ENCODE measurements at places on chromosomes 13 and 19.
A peak's percentile ranks its signal among the peaks of the same experiment; 100 is the strongest.

DNA sequence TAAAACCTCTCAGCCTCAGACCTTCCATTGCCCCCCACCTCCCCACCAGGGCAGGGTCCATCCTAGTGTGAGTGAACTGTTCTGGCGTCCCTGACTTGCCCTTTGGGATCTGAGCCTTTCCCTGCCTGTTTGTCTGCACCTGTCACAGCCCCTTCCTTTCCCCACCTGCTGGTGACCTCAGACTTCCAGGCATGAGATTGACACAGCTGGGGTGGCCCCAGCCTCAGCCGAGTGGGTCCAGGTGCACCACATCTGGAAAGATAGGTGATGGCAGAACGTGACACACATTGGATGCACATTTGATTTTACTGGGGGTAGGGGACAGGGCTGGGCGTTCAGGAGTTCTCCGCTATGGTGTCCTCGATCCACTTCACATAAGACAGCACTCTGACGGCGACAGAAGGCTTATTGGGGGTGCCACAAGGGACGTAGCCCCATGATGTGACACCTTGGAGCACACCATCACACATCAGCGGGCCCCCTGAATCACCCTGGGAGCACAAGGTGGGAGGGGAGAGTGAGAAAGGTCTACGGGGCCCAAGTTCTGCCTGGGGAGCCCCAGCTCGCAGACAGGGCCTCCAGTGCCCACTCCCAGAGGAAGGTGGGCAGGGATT is 4.6 kb downstream of the KLK1 start:
- no peak for DNase-seq

- DNase-seq = no peak
Measured at GRCh38 chr13:80341756-80342370, 937 bp upstream of the SPRY2 start.

GRCh38 chr19:5967994-5968430 is 9.9 kb downstream of the RANBP3 start:
- DNase-seq = peak; percentile 65

GRCh38 chr13:99307247-99307646 is at the start of gene GPR183:
GPR183 (minus strand) TSS chr13:99307399; CDS start chr13:99296145, 11,254 bp downstream.
- DNase-seq = no peak

DNA sequence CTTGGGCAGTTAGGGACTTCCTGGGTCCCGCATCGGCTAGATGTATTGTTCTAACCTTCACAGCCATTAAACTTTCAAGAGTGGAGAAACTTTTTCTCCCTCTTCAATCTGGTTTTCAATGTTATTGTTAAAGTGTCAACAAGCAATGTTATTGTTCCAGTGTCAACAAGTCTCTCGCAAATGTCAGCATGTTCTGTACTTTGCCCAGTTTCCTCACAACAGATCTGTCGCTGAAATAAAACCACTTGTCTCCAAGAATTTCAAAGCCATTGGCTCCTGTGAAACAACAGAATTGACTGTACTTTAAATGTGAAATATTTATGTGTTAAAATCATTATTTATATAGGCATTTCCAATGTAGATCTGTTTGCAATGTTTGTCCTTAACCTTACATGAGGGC is 138.0 kb downstream of the ITGBL1 start:
- no peak for DNase-seq

- peak; percentile 68 for DNase-seq
Measured at GRCh38 chr13:48580185-48580803, 47.4 kb upstream of the RCBTB2 start.

DNA sequence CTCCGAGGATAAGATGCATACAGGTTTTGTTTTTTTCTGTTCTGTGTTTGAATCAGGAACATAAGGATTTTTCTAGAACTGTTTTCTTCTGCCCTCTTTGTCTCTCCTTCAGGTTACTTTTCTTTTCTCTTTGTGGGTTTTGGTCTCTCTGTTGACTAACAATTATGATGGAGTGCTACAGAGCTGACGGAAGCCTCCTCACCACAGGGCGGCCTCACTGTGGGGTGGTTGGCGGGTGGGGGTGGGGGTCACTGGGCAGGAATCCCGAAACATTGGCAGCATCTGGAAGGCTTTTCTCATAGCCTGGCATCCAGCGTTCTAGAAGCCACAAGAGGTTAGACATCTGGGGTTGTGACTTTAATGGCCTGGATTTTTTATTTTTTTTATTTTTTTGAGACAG is 12.0 kb upstream of the MATK start:
- no peak for DNase-seq

DNA sequence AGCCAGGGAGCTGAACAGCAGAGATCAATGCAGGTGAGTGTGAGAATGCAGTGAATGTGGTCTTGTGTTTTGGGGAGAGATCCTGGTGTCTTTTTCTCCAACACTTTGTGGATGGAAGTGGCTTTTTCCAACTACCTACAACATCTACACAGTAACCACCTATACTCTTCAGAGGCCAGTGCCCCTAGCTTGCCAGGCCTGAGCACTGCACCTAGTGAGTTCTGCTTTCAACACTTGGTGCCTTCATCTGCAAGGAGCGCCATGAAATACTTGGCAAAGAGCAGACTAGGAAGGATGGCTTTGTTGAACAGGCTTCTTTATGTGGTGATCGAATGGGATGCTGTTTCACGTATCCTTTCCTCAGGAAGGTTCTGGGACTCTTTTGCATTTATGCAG is 21.3 kb upstream of the HMGB1 start:
- DNase-seq = no peak

GRCh38 chr19:48615231-48616040 is 560 bp upstream of the FAM83E start:
- no peak for DNase-seq

GRCh38 chr13:46184277-46184699 is 2.3 kb upstream of the LCP1 start:
- DNase-seq = no peak

DNA sequence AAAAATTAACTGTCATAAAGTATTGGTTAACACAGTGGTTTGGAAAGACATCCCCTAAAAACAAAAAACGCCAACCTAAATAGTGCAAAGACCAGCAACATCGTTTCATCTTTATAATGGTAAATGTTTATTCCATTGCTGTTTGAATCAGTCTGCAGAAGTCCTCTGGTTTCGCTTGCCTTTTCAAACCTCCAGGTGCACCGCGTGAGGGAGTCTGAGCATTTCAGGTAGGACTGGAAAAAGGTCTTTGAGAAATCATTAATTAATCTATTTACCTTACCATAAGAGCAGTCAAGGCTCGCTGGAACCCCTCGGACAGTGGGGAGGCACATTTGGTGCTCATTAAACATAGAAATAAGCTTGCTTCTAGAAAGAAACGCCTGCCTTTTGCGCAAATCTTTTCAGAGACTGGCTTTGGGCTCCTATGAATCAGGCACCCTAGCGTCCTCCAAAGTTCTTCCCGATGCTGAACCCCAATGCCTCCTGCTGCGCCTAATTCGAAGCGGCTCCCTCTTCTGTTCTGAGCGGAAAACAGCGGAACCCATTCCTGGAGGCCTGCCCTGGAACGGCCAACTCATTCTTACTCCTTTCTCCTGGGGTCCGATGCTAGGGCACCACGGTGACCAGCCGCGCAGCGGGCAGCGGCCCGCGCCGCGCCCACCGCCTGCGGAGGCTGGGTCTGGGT is 951 bp upstream of the MTUS2 start:
- DNase-seq = peak; percentile 63

DNA sequence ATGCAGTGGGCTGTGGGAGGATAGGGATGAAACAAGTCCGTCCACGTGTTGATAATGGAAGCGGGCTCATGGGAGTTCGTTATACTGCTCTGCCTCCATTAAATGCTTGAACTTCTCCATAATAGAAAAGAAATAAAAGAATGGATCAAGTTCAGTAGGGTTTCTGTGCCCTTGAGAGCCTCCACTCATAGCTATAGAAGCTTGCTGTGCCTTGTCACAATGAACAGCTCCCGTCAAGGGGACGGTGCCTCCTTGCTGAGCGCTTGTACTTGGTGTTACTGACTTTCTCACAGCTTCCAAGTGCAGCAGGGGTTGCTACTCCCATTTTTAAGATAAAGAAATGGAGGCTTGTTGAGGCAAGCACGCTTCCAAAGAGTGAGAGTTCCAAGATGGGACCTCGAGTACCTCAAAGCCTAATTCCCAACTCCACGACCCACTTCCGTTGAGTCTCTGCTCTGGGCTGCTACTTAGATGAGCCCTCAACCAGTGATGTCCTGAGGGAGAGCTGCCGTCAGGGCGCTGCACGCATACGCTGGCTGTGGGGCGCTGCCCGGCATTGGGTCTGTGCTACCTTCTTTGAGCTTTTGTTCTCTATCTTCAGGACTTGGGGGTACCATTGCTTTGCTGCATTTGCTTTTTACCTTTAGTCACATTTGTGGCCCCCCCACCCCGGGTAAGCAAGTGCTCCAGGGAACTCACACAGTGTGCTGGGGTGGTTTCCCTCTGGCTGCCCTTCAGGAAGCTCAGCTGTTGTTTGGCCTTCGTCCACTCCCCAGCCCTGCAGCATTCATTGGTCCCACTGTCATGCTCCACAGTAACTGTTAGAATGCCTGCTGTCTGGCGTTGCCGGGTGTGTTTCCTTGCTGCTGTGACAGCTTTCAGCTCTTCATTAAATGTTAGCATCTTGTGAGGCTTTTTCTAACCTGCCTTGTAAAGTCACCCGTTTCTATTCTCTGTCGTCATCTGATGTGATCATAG is 9.5 kb downstream of the SNRNP70 start:
- no peak for DNase-seq

- DNase-seq = no peak
Measured at GRCh38 chr19:6250024-6250615, 29.7 kb downstream of the MLLT1 start.

GRCh38 chr13:46995874-46996273 is 99.0 kb upstream of the HTR2A start:
- no peak for DNase-seq

DNA sequence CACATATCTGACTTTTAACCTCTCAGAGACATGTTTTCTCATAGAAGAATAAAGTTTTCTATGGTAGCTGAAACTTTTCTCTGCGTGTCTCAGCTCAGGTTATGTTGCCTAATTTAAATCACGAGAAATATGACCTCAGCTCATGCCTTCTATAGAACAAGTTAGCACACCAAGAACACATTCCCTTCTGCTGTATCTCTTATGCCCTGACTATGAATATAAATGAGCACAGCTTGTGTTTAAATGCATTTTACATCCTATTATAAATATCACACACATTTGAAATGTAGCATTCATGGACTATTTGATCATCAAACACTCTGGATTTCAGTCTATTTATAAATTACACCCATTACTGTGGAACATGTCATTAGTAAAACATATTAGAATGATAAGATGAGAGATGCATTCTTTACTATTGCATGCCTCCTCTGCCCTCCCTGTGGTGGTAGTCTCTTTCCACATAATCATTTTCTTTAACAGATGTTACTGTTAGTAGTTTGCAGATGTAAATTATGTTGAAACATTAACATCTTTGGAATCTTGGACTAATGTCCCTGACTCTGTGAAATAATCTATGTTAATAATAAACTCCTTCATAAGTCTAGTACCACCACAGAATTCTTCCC is 2044.9 kb upstream of the PCDH20 start:
- no peak for DNase-seq

All from retina (tissue), 1 donor.